H9 (cell line): ENCODE measurements at places on chromosomes 16 and 17. TPM values are rescaled to one million over a fixed set of nuclear protein-coding genes. Genes with fewer than 3 reads are reported as not detected.

DNA sequence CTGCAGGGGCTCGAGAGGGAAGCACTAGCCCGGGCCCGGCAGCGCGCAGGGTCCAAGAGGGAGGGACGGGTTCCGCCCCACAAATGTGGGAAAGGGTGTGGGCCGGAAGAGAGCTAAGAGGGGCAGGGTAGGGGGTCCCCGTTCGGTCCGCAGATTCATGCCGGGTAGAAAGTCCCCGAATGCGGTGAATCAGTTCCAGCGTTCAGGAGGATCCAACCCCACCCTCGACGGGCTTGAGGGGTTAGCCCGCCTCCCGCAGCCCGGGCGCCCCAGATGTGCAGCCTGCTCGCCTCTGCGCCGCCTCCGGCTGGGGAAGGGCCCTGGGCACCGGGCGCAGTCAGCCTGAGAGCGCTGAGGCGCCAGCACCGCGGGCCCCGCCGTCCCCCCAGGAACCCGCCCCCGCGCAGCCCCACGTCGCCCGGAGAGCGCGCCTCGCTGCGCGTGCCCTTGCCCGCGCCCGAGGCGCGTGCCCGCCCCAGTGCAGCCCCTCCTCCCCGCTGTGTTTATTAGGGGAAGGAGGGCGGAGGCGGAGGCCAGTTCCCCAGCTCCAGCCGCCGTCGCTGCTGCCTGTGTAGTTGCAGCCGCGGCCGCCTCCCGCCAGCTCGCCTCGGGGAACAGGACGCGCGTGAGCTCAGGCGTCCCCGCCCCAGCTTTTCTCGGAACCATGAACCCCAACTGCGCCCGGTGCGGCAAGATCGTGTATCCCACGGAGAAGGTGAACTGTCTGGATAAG is at the start of gene LASP1:
Gene LASP1, plus strand, starts transcription at position 533 of the 733 bp plus-strand sequence. Its CDS starts 132 bp downstream, at position 665.
- H3K27ac ChIP-seq = no peak within 1 kb of the TSS
- H3K4me1 ChIP-seq = no peaks in the 10 kb centered on the region; the same call in 1 of the 2 replicates
- H3K4me3 ChIP-seq = peak within 1 kb of the TSS; percentile 99
- peaks cover 2% of the 10 kb centered on the region; the same call in 1 of the 3 replicates for H3K36me3 ChIP-seq

DNA sequence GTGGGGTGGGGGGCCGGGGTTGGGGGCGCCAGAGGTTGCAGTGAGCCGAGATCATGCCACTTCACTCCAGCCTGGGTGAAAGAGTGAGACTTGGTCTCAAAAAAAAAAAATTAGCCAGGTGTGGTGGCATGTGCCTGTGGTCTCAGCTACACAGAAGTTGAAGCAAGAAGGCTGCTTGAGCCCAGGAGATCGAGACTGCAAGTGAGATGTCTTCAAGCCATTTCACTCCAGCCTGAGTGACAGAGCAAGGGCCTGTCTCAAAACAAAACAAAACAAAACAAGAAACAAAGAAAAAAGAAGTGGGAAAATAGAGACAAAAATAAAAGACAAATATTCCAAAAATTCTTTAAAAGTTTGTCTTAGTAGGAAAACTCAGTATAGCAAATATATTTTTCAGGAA is 135.1 kb upstream of the CORO6 start:
- no peak overlapping the region for H3K27ac ChIP-seq
- no peak overlapping the region for H3K4me3 ChIP-seq
- no peak for DNase-seq

DNA sequence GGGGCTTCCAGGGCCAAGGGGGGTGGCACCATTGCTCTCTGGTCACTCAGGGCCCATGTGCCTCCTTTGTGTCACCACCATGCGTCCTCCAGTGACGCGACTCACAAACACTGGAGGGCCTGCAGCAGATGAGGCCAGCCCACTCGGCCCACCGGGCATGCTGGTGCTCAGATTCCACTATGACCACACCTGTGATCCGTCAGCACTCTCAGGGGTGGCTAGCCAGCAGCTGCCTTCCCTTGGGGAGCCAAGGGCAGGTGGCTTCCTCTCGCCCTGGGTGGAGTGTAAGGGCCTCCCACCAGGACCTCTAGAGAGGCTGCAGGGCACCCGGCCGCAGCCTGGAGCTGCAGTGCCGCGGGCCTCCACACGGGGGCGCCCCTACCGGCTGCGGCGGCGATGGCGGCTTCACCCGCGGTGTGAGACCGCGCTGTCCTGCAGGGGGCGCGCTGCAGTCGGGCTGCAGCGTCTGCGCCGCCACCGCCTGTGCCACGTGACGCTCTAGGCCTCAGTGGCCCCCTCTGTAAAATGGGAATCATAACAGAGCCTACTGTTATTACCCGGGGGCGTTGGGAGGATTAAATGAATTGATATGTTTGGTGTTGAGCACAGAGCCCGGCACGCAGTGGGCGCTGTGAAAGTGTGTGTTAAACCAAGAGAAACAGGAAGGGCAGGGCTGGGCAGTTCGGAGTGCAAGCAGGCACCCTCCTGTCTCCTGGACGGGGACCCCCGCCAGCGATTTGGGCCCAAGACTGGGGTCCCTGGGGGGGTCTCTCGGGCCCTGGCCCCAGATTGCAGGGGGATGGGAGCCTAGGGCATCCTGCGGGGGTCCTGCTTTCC is 192.4 kb upstream of the GSE1 start:
- no peak overlapping the region for H3K4me3 ChIP-seq
- H3K27ac ChIP-seq = no peak overlapping the region
- H3K4me1 ChIP-seq = no peaks in the 10 kb centered on the region
- H3K27me3 ChIP-seq = no peaks in the 10 kb centered on the region
- peak; percentile 78 for DNase-seq

DNA sequence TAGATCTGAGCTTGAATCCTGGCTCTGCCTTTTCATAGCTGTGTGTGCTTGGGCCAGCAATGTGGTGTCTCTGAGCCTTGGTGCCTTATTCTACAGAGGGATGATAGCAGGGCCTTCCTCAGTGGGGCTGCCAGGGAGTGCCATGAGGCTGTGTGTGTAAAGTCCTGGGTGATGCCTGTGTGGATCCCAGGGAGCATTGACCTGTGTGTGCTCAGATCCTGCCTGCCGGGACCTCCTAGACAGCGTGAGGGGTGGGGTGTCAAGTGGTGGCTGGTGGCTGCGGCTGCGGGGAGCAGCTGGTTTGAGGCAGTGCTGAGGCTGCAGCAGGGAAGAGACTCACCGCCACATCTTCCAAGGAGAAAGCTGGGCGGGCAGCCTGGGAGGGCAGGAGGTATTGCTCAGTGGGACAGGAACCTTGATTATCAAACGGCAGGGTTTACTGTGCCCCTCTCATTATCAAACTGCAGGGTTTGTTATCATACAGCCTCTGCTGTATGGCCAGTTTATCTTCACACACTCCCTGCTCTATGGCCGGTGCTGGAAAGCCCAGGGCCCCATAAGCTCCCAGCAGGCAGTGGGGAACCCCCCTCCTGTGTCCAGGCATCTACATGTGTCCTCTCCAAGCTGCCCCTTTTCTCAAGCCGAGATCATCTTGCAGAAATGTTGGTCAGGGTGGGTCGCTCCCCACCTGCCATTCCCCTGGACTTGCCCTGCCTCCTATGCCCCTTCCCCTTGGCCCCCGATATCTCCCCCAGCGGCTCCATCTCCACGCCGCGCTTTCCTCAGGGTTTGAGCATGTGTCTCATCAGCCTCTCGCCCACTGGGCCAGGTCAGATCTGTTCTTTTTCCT is 3.1 kb upstream of the ADCY7 start:
- no peak overlapping the region for H3K27ac ChIP-seq
- H3K36me3 ChIP-seq = no peaks in the 10 kb centered on the region
- no peak overlapping the region for H3K4me3 ChIP-seq
- H3K4me1 ChIP-seq = peaks cover 2% of the 10 kb centered on the region; the same call in 1 of the 2 replicates

Gene FBXW10
- total RNA-seq = not detected in 2 replicates

Gene PIEZO1
- 67.8 and 71.1 TPM in 2 replicates for total RNA-seq

Gene NPIPA8
- 0.48 and 0.72 TPM in 2 replicates for total RNA-seq

DNA sequence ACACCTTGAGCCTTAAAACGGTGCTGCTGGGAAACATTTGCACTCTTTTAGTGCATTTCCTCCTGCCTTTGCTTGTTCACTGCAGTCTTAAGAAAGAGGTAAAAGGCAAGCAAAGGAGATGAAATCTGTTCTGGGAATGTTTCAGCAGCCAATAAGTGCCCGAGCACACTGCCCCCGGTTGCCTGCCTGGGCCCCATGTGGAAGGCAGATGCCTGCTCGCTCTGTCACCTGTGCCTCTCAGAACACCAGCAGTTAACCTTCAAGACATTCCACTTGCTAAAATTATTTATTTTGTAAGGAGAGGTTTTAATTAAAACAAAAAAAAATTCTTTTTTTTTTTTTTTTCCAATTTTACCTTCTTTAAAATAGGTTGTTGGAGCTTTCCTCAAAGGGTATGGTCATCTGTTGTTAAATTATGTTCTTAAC is 4.4 kb downstream of the SOX9 start:
- no peak overlapping the region for H3K27ac ChIP-seq
- no peak for DNase-seq
- H3K4me1 ChIP-seq = peaks cover 3% of the 10 kb centered on the region
- H3K27me3 ChIP-seq = peaks cover 4% of the 10 kb centered on the region; the same call in 1 of the 2 replicates

- no peak overlapping the region for H3K4me3 ChIP-seq
- peaks cover 92% of the 10 kb centered on the region for H3K36me3 ChIP-seq
- no peak for DNase-seq
- no peak overlapping the region for H3K27ac ChIP-seq
- no peaks in the 10 kb centered on the region for H3K4me1 ChIP-seq
Observed at GRCh38 chr17:21004016-21004930, 38.5 kb downstream of the USP22 start.

- H3K36me3 ChIP-seq = peaks cover 12% of the 10 kb centered on the region
- no peak overlapping the region for H3K4me3 ChIP-seq
- H3K4me1 ChIP-seq = peaks cover 3% of the 10 kb centered on the region
- no peak for DNase-seq
Observed at GRCh38 chr17:82177761-82178498, 34.7 kb downstream of the CCDC57 start.

- no peaks in the 10 kb centered on the region for H3K36me3 ChIP-seq
- no peak for DNase-seq
- no peak overlapping the region for H3K4me3 ChIP-seq
- no peaks in the 10 kb centered on the region for H3K27me3 ChIP-seq
Observed at GRCh38 chr16:2846511-2847310, 11.3 kb downstream of the PRSS22 start.

DNA sequence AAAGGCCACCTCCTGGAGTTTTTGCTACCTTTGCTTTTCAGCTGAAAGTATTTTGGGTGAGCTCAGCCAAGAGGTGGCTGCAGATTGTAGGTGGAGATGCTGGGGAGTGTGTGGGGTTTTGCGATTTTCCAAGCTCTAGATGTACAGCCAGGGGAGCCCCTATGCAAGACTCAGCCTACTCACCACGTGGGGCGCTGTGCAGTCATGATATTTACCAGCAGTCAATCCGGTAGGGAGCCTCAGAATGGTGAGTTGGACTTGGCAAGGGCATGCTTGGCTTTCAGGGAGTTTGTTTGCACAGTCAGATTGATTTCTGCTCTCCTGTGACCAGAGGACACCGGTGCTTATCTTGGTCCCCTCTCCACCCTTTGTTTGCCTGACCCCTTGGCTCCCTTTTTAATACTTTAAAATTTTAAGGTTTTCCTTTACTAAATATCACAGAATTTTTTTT is 175.3 kb downstream of the UTP18 start:
- no peak overlapping the region for H3K27ac ChIP-seq
- no peaks in the 10 kb centered on the region for H3K4me1 ChIP-seq
- no peak overlapping the region for H3K4me3 ChIP-seq
- peaks cover 8% of the 10 kb centered on the region for H3K36me3 ChIP-seq
- peak; percentile 85 for DNase-seq
- H3K27me3 ChIP-seq = no peaks in the 10 kb centered on the region

DNA sequence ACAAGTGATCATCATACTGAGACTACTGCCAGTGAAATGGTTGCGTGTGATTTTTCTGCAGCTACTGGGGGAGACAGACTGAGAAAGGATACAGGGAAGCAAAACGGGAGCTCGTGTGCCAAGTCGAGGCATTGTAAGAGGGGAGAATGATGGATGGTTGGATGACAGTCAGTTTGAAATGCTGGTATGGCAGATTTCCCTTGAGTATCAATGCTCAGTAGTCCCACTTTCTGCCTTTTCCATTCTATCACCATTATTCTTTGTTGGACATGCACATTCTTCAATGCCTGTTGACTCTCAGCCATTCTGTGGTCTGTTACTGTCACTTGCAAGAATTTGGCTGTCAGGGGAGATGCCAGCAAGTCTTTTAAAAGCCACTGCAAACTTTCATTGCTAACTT is 510.6 kb upstream of the RBFOX1 start:
- no peak overlapping the region for H3K4me3 ChIP-seq
- no peak overlapping the region for H3K27ac ChIP-seq

DNA sequence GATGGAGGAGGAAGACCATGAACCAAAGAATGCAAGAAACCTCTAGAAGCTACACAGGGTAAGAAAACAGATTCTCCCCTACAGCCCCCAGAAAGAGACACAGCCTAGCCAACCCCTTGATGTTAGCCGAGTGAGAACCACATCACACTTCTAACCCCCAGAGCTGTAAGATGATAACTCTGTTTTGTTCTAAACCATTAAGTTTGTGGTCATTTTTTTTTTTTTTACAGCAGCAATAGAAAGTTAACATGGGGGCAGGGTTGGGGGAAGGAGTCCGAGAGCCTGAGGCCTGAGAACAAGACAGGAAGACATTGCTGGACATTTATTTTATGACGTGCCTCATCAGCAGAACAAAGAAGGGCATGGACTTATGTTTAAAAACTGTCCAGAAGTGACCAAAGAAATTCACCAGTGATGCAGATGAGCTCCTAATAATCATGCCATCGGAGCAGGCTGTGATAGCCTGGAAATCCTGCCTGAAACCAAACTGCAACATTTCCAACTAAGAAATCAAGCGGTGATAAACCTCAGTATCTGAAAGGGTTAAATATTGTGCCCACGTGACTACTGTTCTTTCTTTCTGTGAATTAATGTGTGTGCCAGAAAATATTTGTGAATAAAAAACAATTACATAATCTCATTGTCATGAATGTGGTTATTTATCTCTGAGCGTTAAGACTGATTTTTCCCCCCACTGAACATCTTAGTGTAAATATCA is 1.1 kb downstream of the ABCA9 start:
- H3K27me3 ChIP-seq = no peaks in the 10 kb centered on the region
- H3K4me3 ChIP-seq = no peak overlapping the region
- H3K4me1 ChIP-seq = no peaks in the 10 kb centered on the region
- no peak overlapping the region for H3K27ac ChIP-seq
- DNase-seq = no peak
- H3K36me3 ChIP-seq = no peaks in the 10 kb centered on the region

DNA sequence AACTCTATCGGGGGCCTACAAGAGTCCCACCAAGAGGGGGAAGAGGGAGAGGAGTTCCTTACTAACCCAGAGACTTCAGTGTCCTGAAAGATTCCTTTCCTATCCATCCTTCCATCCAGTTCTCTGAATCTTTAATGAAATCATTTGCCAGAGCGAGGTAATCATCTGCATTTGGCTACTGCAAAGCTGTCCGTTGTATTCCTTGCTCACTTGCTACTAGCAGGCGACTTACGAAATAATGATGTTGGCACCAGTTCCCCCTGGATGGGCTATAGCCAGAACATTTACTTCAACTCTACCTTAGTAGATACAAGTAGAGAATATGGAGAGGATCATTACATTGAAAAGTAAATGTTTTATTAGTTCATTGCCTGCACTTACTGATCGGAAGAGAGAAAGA is 70.0 kb downstream of the CDK12 start:
- no peaks in the 10 kb centered on the region for H3K27me3 ChIP-seq
- no peak for DNase-seq
- peaks cover 45% of the 10 kb centered on the region for H3K36me3 ChIP-seq
